ENCODE measurements at places on chromosomes 12 and 14. TPM values are rescaled to one million over a fixed set of nuclear protein-coding genes. Genes with fewer than 3 reads are reported as not detected.

C12orf56 gene
- total RNA-seq = 2.0 TPM

KLRB1 gene
- total RNA-seq = not detected

LRP6 gene
- 58.3 TPM for total RNA-seq

PIK3C2G gene
- not detected for total RNA-seq

LUM gene
- total RNA-seq = 202 TPM

All from smooth muscle cell of trachea (primary cell).